ENCODE measurements at places on chromosomes 2 and 18.

DNA sequence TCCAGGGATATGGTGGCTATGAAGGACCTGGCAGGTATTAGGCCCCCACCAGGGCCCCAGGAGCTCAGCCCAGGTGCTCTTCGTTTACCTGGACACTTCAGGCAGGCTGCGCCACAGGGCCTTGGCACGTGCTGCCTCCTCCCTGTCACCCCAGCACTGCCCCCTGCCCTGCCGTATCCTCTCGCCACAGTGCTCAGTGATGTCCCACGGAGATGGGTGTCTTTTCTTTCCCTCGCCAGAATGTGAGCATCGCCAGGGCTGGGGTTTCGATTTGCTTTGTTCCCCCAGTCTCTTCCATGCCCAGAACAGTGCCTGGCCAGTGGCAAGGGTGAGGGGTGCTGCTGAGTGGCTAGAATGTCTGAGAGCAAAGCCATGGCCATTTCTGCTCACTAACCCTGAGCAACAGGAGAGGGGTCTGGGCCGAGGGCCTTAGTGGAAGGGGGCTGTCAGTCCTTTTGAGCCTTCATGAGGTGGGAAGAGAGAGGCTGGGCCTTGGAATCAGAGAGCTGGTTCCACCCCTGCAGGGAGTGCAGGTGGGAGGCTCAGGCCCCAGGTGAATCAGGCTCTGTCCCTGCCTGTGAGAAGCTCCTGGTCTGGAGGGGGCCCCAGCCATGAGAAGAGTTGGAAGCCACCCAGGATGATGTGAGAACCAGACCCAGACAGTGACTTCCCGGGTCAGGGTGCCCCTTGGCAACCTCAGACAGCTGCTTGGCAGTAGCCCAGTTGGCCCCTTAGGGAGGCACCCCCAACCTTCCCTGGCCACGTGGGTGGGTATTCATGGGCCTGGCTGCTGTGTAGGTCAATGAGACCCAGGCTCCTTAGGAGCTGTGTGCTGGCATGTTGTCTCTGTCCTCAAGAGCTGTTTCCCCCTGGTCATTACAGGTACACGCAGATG lies 129.9 kb upstream of the HS6ST1 start:
- H3K36me3 ChIP-seq: no peaks in the 10 kb centered on the region
- H3K27ac ChIP-seq: no peak overlapping the region
- H3K27me3 ChIP-seq: no peaks in the 10 kb centered on the region
- no peaks in the 10 kb centered on the region for H3K4me1 ChIP-seq
- DNase-seq: no peak

GRCh38 chr2:226001716-226002115 lies 602.2 kb downstream of the NYAP2 start:
- H3K4me1 ChIP-seq: no peaks in the 10 kb centered on the region
- no peaks in the 10 kb centered on the region for H3K27me3 ChIP-seq
- no peaks in the 10 kb centered on the region for H3K36me3 ChIP-seq
- H3K27ac ChIP-seq: no peak overlapping the region
- no peak for DNase-seq
- H3K4me3 ChIP-seq: no peak overlapping the region

GRCh38 chr2:176126929-176127773 lies 2.4 kb upstream of the HOXD8 start:
- H3K36me3 ChIP-seq: peaks cover 2% of the 10 kb centered on the region
- peak; percentile 67 for DNase-seq
- no peak overlapping the region for H3K4me3 ChIP-seq
- H3K27ac ChIP-seq: peak overlapping the region; percentile 63
- H3K27me3 ChIP-seq: peaks cover 75% of the 10 kb centered on the region

- no peaks in the 10 kb centered on the region for H3K27me3 ChIP-seq
- no peak overlapping the region for H3K4me3 ChIP-seq
- H3K36me3 ChIP-seq: no peaks in the 10 kb centered on the region
- H3K27ac ChIP-seq: no peak overlapping the region
Observed at GRCh38 chr18:22060361-22060760, 109.0 kb upstream of the GATA6 start.

GRCh38 chr2:161172901-161173540 lies 12.8 kb downstream of the TANK start:
- H3K27ac ChIP-seq: peak overlapping the region; percentile 66
- DNase-seq: peak; percentile 22
- H3K4me3 ChIP-seq: peak overlapping the region; percentile 72
- H3K27me3 ChIP-seq: no peaks in the 10 kb centered on the region

- H3K4me1 ChIP-seq: peaks cover 15% of the 10 kb centered on the region
- DNase-seq: no peak
- no peak overlapping the region for H3K4me3 ChIP-seq
Observed at GRCh38 chr2:232900811-232901735, 31.0 kb downstream of the SNORC start.

DNA sequence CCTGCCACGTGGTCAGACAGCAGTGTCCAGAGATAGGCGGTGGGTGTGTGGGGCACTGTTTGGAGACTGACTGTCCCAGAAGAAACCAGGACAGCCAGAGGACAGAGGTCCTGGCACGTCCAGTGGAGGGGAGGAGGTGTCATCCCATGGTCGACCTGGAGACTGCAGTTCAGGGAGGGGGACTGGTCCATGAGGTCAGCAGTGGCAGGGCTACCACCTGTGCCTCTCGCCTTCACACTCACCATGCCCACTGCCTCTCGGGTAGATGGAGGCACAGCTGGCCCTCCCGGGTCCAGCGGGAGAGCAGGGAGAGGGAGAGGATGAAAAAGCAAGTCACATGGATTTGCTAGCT lies 53.9 kb downstream of the INHBB start:
- no peaks in the 10 kb centered on the region for H3K4me1 ChIP-seq
- H3K27me3 ChIP-seq: peaks cover 6% of the 10 kb centered on the region
- DNase-seq: no peak
- H3K36me3 ChIP-seq: no peaks in the 10 kb centered on the region
- no peak overlapping the region for H3K4me3 ChIP-seq
- no peak overlapping the region for H3K27ac ChIP-seq

DNA sequence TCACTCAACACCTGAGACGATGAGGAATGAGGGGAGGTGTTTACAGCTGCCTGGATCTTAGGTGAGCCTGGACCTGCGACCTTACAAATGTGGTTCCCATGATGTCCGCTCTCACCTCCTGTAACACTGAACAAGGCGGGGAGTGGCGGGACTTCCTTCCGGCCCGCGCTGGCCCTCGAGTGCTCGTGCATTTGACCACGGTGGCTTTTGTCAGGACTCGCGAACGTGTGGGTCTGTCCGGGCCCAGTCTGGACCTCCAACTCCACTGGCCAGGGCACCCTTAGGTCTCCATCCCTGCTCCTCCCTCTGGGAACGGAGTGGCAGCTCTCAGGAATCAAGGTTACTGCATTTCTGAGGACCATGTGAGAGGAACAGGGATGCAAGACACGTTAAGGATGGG lies 263.0 kb upstream of the SALL3 start:
- no peaks in the 10 kb centered on the region for H3K4me1 ChIP-seq
- H3K36me3 ChIP-seq: no peaks in the 10 kb centered on the region
- no peak overlapping the region for H3K4me3 ChIP-seq

DNA sequence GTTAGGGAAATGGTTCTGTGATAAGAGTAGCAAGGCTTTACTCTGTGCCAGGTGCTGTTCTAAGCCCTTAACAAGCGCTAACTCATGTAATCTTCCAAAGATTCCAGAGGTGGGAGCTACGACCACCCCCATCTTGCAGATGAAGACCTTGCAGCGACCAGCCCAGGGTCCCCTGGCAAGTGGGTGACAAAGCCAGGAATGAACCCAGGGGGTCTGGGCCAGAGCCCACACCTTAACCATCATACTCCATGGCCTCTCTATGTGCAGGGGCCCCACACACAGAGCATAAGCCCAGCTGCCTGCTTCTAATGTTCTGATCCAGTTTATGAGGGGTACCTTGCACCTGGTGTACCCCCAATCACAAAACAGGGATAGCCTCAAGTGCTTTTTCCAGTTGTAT lies 105.3 kb downstream of the ZBTB7C start:
- no peak for DNase-seq
- peaks cover 11% of the 10 kb centered on the region for H3K4me1 ChIP-seq
- no peak overlapping the region for H3K27ac ChIP-seq
- H3K27me3 ChIP-seq: peaks cover 6% of the 10 kb centered on the region

- no peaks in the 10 kb centered on the region for H3K36me3 ChIP-seq
- no peak overlapping the region for H3K4me3 ChIP-seq
- peaks cover 5% of the 10 kb centered on the region for H3K27me3 ChIP-seq
- no peak for DNase-seq
Observed at GRCh38 chr2:209762563-209762962, 9.1 kb upstream of the UNC80 start.

DNA sequence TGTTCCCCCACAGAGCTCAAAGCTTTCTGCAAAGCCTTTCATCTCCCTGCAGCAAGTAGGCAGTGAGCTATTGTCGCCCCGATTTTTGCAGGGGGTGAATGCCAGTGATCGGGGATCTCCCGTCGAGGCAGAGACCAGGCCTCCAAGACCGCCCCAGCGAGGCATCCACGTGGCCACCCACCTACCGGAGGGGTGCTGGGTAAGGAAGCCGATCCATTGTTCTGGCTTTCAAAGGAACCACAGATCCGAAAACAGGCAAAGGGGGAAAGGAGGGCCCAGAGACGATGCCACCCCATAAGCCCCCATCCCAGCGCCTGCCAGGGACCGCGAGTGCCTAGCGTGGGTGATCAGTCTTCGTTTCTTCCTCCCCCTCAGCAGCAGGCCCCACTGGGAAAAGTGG lies 2.4 kb downstream of the ADRA2B start:
- no peak overlapping the region for H3K27ac ChIP-seq
- H3K4me3 ChIP-seq: no peak overlapping the region
- H3K36me3 ChIP-seq: no peaks in the 10 kb centered on the region
- DNase-seq: no peak

DNA sequence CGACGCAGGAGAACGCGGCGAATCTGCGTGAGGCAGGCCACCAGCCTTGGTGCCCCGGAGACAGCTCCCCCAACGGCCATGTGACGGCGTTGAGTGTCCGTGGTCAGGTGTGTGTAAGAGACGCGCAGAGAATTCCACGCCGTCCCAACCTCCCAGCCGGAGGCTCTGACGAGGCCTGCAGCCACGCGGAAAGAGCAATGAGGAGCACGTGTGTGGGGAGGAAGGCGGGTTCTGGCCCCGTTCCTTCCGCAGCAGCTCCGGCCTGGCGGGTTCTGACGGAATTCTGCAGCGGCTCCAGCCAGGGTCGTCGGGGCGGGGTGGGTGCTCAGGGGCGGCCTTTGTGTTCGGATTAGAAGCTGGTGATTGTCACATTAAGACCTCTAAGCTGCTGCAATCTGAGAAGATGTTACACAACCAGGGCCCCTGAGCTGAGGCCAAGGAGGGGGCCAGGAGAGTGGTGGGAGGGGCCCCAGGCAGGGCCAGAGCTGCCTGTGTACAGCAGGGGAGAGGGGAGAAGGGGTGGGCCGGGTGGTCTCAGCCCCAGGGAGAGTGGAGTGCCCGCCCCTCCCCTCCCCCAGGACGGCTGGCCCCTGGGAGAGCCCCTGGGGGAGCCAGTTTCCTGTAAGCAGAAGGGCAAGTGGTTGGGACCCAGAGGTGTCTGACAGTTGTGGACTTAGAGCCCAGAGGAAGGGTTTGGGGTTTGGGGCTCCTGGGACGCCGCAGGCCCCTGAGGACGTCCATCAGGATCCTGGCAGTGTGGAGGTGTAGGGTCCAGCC lies 5.1 kb upstream of the GAL3ST2 start:
- no peak for DNase-seq
- H3K4me3 ChIP-seq: peak overlapping the region; percentile 32
- H3K27ac ChIP-seq: peak overlapping the region; percentile 36
- no peaks in the 10 kb centered on the region for H3K27me3 ChIP-seq

- no peaks in the 10 kb centered on the region for H3K4me1 ChIP-seq
- no peak for DNase-seq
- no peak overlapping the region for H3K27ac ChIP-seq
Observed at GRCh38 chr2:58533376-58533775, 292.3 kb upstream of the FANCL start.

- DNase-seq: no peak
- H3K27me3 ChIP-seq: no peaks in the 10 kb centered on the region
- peak overlapping the region; percentile 2 for H3K4me3 ChIP-seq
Observed at GRCh38 chr2:200765995-200766660, 45.6 kb upstream of the BZW1 start.

GRCh38 chr2:128026448-128027277 lies 1.2 kb downstream of the SAP130 start:
- no peak for DNase-seq
- peak overlapping the region; percentile 99 for H3K4me3 ChIP-seq
- peaks cover 19% of the 10 kb centered on the region for H3K4me1 ChIP-seq
- H3K27ac ChIP-seq: peak overlapping the region; percentile 97

DNA sequence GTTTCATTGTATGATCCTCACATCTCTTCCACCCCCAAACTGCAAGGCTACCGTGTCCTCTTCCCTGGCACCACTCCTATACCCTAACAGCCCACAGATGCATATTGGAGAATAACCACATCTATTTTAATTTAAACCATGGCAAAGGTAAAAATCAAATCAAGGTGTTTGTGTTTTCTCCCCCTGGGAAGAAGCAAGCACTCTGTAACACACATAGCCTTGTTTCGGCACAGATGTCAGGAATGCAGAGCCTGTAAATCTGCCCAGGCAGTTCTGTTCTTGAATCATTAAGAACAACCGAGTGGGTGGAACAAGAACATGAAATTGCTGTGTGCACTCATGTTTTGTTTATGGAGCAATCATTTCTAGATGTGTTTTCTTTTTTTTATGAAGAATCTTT lies 6.8 kb upstream of the COX7A2L start:
- H3K36me3 ChIP-seq: no peaks in the 10 kb centered on the region
- H3K27ac ChIP-seq: no peak overlapping the region

DNA sequence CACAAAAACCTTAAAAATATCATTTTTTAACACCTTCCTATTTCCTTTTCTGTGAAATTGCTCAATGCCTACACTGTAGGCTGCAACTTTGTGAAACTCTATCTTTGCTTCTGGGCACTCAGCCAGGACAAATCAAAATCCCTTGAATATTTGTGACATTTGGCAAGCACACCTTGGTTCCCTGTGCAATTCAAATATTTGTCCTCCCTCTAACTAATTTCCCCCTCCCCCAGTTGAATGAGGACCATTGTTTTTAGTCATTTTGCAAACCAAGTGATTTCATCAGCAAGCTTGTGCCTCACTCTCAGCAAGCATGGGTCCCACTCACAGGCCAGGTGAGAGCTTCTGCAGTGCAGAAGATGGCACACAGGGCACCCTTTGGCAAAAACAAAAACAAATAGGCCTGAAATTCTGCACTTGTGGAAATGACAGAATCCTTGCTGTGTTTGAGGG lies 541.5 kb downstream of the CNTNAP5 start:
- H3K4me1 ChIP-seq: no peaks in the 10 kb centered on the region
- no peak overlapping the region for H3K27ac ChIP-seq
- DNase-seq: no peak
- no peak overlapping the region for H3K4me3 ChIP-seq
- no peaks in the 10 kb centered on the region for H3K27me3 ChIP-seq

GRCh38 chr2:185441486-185442005 lies 297.1 kb upstream of the FSIP2 start:
- H3K4me3 ChIP-seq: no peak overlapping the region
- H3K27ac ChIP-seq: no peak overlapping the region
- H3K27me3 ChIP-seq: no peaks in the 10 kb centered on the region
- DNase-seq: no peak
- H3K36me3 ChIP-seq: no peaks in the 10 kb centered on the region
- no peaks in the 10 kb centered on the region for H3K4me1 ChIP-seq

GRCh38 chr2:70510313-70510712 lies 43.3 kb downstream of the TGFA start:
- H3K27me3 ChIP-seq: no peaks in the 10 kb centered on the region
- no peak overlapping the region for H3K4me3 ChIP-seq

- H3K27ac ChIP-seq: no peak overlapping the region
- no peak overlapping the region for H3K4me3 ChIP-seq
- H3K36me3 ChIP-seq: no peaks in the 10 kb centered on the region
- no peaks in the 10 kb centered on the region for H3K27me3 ChIP-seq
Observed at GRCh38 chr2:14866736-14867352, 234.3 kb downstream of the LRATD1 start.
